Fibroblast of villous mesenchyme (primary cell): ENCODE measurements at places on chromosomes 1 and 21. TPM values are rescaled to one million over a fixed set of nuclear protein-coding genes. Genes with fewer than 3 reads are reported as not detected.

TTC39A gene
- total RNA-seq: 0.43 and 0.64 TPM in 2 replicates

MATN1 gene
- total RNA-seq: not detected in 2 replicates

PRDX6 gene
- 356 and 611 TPM in 2 replicates for total RNA-seq

KANK4 gene
- not detected in 2 replicates for total RNA-seq

SLC1A7 gene
- under 0.01 TPM in 2 replicates for total RNA-seq

EIF4G3 gene
- 51.5 and 66.5 TPM in 2 replicates for total RNA-seq

KRTAP7-1 gene
- not detected in 2 replicates for total RNA-seq

AMY1B gene
- total RNA-seq: not detected in 2 replicates

DOP1B gene
- total RNA-seq: 10.6 and 11.7 TPM in 2 replicates

AMY2B gene
- total RNA-seq: 2.9 and 3.5 TPM in 2 replicates

TPTE gene
- total RNA-seq: 0.32 and 0.43 TPM in 2 replicates

APOBEC4 gene
- total RNA-seq: not detected in 2 replicates

AADACL3 gene
- not detected in 2 replicates for total RNA-seq

SNX7 gene
- 51.2 and 52.7 TPM in 2 replicates for total RNA-seq

CFHR4 gene
- not detected in 2 replicates for total RNA-seq

HSPB7 gene
- 1.7 and 3.5 TPM in 2 replicates for total RNA-seq

ATP6V1G3 gene
- total RNA-seq: 0.43 TPM in 1 of 2 replicates, not detected in the other

PGLYRP4 gene
- not detected in 2 replicates for total RNA-seq

CR1L gene
- total RNA-seq: not detected in 2 replicates

HSD3B1 gene
- total RNA-seq: 2.6 TPM in 1 of 2 replicates, not detected in the other

EDARADD gene
- 0.32 and 0.43 TPM in 2 replicates for total RNA-seq

LYPD8 gene
- under 0.01 TPM in 1 of 2 replicates, not detected in the other for total RNA-seq

TAS1R1 gene
- under 0.01 TPM in 1 of 2 replicates, not detected in the other for total RNA-seq
